ENCODE measurements at places on chromosomes 11 and 22. TPM values are rescaled to one million over a fixed set of nuclear protein-coding genes. Genes with fewer than 3 reads are reported as not detected.

Gene IL18
- 0.45 TPM for total RNA-seq

Gene NXPE1
- not detected for total RNA-seq

Gene DUSP18
- 12.8 TPM for total RNA-seq

Gene SOX10
- total RNA-seq: not detected

Gene DPAGT1
- total RNA-seq: 56.1 TPM

DNA sequence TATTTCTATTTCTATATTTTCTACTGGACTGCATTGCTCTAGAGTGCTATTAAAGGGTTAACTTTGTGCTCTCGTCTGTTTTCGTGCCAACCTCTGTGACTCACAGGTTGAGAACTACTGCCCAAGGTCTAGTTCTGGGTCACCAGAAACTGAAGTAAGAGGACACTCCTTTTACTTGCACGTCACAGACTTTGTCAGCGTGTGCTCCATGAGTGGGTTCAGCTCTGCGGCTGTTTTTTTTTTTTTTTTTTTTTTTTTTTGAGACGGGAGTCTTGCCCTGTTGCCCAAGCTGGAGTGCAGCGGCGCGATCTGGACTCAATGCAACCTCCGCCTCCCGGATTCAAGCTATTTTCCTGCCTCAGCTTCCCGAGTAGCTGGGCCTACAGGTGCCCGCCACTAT lies 49.8 kb downstream of the CLMP start:
- no peak for DNase-seq

GRCh38 chr22:23178512-23179254 lies 1.6 kb upstream of the BCR start:
- peak; percentile 75 for DNase-seq

GRCh38 chr11:2325719-2326118 lies 23.9 kb downstream of the TSPAN32 start:
- no peak for DNase-seq

DNA sequence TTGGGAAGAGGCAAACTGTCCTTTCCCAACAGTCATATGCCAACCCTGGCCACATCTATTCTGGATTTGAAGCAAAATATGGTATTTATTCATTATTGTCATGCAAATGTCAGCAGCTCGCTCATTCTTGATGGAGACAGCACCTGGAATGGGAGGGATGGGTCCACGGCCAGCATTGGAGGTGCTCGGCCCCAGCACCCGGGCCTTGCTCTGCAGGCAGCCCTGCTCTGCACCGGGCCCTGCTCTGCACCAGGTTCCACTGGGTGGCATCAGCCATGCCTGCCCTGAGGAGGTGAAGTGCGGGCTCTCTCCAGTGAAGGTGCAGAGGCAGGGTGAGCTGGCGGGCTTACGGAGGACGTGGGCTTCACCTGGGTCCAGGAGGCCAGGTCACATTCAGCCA lies 19.8 kb downstream of the LRP5 start:
- no peak for DNase-seq

DNA sequence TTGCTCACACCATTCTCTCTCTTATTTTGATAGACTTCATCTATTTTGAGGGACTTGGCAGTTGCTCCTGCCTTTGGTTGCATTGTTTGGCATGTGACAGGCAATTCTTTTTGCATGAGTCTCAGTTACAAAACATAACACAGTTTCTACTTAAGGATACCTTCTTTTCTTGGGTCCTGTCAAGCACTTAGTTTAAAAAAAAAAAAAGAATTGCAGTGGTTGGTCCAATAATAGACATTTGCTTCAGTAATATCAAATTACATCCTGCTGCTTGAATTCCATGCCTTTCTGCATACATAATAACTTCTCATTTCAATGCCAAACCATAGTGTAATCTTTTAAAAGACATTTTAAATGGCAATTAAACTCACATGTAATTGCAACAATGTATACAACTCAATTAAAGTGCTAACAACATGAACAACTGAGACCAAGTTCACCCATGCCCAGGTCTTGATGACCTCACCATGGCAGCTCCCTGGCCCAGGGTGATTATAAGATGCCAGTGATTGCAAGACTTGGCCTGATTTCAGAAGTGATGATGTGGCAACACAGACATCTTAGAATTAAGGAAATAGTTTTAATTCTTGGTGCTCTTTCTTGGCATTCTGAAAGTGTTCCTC lies 32.2 kb upstream of the PLET1 start:
- no peak for DNase-seq

DNA sequence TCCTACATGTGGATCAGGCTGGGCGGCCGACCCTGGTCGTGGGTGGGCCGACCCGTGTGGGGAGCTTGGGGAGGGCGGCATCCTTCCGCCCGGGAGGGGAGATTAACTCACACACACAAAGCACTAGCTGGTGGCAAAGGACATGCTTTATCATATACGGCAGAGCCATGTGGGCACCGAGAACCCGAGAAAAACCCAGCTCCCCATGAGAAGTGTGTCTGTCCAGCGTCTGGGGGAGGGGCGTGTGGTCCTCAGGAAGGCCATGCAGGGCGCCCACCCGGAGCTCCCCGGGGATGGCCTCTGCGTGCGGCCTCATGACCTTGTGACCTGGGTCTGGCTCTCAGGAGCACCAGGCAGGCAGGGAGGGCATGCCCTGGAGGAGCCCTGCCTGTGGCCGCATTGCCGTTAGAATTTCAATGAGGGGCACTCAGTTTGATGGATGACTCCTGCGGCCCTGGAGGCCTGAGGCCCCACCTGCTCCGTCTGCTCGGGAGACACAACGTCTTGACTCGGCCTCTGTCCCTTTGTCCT lies 39.4 kb upstream of the TOLLIP start:
- no peak for DNase-seq

- DNase-seq: no peak
Measured at GRCh38 chr11:78338138-78338537, 79.5 kb downstream of the GAB2 start.

DNA sequence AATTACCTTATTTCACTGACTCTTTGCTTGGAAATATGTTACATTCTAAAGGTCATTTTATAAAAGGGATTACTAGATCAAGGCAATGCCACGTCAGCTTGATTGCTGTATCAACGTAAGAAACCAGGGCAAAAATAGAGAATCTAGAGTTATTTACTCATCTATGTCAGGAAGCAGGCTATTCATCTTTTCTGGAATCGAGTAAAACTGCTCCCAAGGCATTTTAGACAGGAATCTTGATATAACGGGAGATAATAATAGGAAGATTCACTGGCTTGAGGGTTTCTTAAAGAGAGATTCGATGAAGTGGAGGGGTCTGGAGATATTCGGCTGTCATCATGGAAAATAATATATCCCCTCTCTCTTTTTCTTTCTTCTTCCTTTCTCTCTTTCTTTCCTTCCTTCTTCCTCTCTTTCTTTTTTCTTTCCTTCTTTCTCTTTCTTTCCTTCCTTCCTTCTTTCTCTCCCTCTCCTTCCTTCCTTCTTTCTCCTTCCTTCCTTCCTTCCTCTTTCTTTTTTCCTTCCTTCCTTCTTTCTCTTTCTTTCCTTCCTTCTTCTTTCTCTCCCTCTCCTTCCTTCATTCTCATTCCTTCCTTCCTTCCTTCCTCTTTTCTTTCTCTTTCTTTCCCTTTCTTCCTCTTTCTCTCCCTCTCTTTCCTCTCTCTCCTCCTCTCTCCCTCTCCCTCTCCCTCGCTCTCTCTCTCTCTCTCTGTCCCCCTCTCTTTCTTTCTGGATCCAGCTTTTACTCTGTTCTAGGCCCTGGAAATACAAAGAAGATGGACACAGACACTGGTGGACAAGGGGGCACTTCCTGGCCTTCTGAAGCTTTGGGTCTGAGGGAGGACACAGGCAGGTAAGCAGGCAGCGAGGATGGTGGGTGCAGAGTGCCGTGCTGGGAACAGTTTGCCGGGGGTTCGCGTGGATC lies 18.1 kb upstream of the RASD2 start:
- no peak for DNase-seq

Measured in activated naive CD8-positive, alpha-beta T cell treated with anti-CD3 and anti-CD28 coated beads, Interleukin-2, amount 10 ng/mL, durations not matched to agents 7 days and 5 days (primary cell).